ENCODE measurements at places on chromosomes 3 and 15. TPM values are rescaled to one million over a fixed set of nuclear protein-coding genes. Genes with fewer than 3 reads are reported as not detected.

DNA sequence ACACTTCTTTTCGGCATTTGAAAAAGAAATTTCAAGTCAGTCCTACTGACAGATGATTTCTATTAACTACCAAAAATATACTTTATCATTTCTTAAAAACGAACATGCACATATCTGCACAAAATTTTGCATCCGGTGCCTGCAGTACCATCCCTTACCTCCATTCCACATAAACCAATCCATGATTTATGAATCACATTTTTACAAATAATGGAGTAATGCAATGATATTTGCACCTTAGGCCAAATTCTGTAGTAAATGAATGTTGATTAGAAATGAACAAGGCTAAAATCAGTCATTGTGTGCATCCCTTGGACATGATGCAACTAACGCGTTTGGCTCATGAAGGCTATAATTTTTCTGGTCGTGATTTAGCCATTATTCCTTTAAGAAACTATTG is 46.5 kb downstream of the ROBO2 start:
- H3K36me3 ChIP-seq, result no peaks in the 10 kb centered on the region
- H3K27me3 ChIP-seq, result no peaks in the 10 kb centered on the region

- no peaks in the 10 kb centered on the region for H3K36me3 ChIP-seq
- no peaks in the 10 kb centered on the region for H3K4me1 ChIP-seq
- no peaks in the 10 kb centered on the region for H3K27me3 ChIP-seq
These were observed 166.3 kb downstream of the VGLL4 start for GRCh38 chr3:11477407-11477911.

DNA sequence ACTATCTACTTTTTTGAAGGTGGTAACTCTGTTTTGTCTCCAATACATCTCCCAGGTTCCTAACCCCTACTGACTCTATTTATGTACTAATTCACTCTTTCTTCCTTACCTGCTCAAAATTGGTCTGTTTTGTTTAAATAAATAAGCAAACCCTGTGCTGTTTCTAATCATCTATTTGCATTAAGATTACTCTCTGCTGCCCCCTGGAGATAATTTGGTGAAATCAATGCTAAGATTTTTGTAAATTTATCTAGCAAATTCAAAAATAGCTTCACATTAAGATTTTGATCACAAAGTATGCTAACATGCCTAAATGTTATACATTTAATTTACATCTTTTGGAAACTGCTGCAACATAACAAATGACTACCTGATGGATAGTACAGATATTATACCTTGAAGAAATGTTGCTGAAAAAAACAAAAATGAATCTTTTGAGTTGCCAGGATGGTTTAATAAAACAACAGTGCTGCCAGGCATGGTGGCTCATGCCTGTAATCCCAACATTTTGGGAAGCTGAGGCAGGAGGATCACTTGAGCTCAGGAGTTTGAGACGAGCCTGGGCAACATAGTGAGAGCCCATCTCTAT is 4.4 kb upstream of the CD200R1 start:
- no peak overlapping the region for H3K27ac ChIP-seq
- H3K4me3 ChIP-seq, result no peak overlapping the region
- H3K27me3 ChIP-seq, result no peaks in the 10 kb centered on the region
- peaks cover 54% of the 10 kb centered on the region for H3K4me1 ChIP-seq
- no peak for DNase-seq

The HIGD2B gene
- total RNA-seq, result not detected

- no peaks in the 10 kb centered on the region for H3K36me3 ChIP-seq
- no peak overlapping the region for H3K4me3 ChIP-seq
- H3K4me1 ChIP-seq, result peaks cover 39% of the 10 kb centered on the region
These were observed 52.8 kb downstream of the RGMA start for GRCh38 chr15:93035953-93036810.

The DUOXA2 gene
- not detected for total RNA-seq
